ENCODE measurements at places on chromosomes 2 and 18. TPM values are rescaled to one million over a fixed set of nuclear protein-coding genes. Genes with fewer than 3 reads are reported as not detected.

- no peak for DNase-seq
- H3K27ac ChIP-seq, result no peak overlapping the region
These were observed 6.5 kb downstream of the NCAPH start for GRCh38 chr2:96342085-96342484.

DNA sequence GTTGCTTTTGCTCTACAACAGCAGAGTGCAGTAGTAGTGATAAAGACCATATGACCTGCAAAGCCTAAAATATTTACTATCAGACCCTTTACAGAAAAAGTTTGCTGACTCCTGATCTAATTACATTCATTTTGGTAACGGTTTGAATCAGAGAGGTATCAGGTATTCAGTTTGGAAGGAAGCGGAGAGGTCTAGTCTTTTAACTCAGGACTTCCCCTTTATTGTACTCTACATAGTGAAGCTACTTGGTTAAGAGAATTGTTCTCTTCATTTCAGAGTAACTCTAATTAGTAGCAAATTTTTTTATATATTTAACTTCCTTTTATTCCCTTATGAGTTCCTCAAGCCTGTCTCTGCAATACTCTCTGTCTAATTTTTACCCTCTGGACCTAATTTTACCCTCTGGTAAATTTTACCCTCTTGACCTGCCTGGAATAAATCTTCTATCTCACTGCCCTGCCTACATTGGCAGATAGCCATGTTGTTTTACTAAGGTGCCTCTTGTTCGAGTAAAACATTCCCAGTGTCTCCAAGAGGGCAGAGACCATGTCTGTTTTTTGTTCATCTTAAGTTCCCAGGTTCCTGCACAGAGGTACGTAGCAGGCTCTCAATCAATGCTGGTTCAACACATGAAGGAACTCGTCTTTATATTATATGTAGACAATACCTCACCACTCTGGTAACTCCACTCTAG is 170.6 kb downstream of the DNAH6 start:
- no peak for DNase-seq
- no peaks in the 10 kb centered on the region for H3K36me3 ChIP-seq
- H3K4me3 ChIP-seq, result no peak overlapping the region
- no peaks in the 10 kb centered on the region for H3K27me3 ChIP-seq
- peaks cover 5% of the 10 kb centered on the region for H3K4me1 ChIP-seq

- H3K4me3 ChIP-seq, result peak overlapping the region; percentile 4
- peaks cover 10% of the 10 kb centered on the region for H3K4me1 ChIP-seq
- H3K27me3 ChIP-seq, result no peaks in the 10 kb centered on the region
- DNase-seq, result peak; percentile 47
These were observed 81.5 kb downstream of the BCL2 start for GRCh38 chr18:63237881-63238692.

Gene NPPC
- 0.47 TPM for total RNA-seq

Gene FAHD2A
- 45.1 TPM for total RNA-seq

Gene BCL2L11
- total RNA-seq, result 1.9 TPM
